ENCODE measurements at places on chromosomes 6 and 20. TPM values are rescaled to one million over a fixed set of nuclear protein-coding genes. Genes with fewer than 3 reads are reported as not detected.

GRCh38 chr6:167793421-167793820 is 33.3 kb upstream of the AFDN start:
- no peak for DNase-seq

DNA sequence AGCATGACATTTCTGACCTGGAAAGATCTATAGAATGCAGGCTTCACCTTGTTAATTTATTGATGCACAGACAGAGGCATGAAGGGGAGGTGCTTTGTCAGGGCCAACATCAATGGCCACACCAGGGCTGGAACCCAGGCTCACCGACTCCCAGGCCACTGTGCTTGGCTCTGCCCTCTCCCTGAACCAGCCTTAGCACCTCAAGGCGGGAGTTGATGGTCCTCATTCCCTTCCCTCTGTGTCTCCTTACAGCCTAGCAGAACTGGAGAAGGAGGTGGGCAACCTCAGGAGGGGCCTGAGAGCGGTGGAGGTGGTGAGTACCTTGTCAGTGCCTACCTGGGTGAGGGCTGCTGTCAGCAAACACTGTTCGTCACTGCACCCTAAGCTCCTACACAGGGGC is 35.6 kb downstream of the MOCS1 start:
- no peak for DNase-seq

The TGM2 gene
- 650 TPM for total RNA-seq

DNA sequence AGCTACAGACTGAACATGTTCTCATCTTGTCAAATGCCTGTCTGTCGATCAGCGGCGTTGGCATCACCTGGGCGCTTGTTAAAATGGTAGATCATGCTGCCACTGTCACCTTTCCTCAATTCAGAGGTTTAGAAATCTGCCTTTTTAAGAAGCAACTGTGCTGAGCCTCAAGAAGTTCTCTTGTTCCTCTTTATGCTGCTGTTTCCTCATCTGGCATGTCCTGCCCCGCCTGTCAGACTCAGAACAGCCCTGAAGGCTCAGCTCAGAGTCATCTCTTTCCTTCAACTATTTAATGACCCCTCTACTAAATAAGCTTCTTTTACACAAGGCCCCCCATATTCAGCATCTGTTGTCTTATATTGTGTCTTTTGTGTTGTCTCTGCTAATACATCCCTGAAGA is 368.2 kb downstream of the EPM2A start:
- no peak for DNase-seq

The SGK2 gene
- total RNA-seq, result not detected

The EBF4 gene
- 0.10 TPM for total RNA-seq

The IL20RA gene
- total RNA-seq, result not detected

The SH3BGRL2 gene
- 0.59 TPM for total RNA-seq

- DNase-seq, result peak; percentile 29
Observed at GRCh38 chr20:7908905-7909304, 31.4 kb downstream of the HAO1 start.

DNA sequence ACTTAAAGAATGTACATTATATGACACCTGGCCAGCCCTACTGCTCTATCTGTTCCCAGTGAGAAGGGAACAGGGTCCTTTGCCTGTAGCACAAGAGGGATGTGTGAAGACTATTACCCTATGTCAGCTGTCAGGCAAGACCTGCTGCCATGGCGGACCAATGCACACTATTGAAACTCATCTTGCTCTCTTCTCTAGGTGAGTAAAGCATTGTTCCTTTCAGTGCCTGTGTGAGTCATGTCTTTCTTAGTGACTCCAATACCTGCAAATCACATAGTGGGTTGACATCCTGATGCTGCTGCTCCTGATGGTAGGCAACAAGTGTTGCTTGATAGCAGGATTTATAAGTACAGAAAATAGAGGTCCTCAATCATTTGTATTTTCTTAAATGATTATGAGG is 48.8 kb upstream of the SYNCRIP start:
- DNase-seq, result no peak

The LIN28B gene
- total RNA-seq, result 0.29 TPM

GRCh38 chr6:34182751-34183531 is 37.1 kb upstream of the GRM4 start:
- DNase-seq, result peak; percentile 26

GRCh38 chr6:129546702-129547101 is 163.3 kb downstream of the ARHGAP18 start:
- no peak for DNase-seq

DNA sequence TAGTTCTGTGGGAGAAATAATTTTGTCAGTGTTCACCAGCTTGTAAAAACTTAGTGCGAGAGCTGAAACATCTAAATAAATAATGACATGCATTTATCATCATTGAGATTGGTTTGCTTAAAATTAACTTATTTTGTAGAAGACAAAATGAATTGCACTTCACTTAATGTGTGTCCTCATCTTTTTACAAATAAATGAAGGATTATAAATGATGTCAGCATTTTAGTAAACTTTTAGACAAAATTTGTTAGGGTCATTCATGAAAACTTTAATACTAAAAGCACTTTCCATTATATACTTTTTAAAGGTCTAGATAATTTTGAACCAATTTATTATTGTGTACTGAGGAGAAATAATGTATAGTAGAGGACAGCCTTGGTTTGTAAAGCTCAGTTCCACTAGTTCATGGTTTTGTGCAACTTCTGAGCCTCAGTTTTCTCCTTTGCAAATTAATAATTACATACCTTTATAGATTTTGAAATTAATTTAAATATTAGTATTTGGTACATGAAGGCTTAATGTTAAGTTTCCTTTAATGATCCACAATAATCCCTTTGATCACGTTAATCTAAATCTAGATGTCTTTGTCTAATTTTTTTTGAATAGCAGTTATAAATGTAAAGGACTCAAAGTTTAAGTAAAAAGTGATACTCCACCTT is 9.2 kb downstream of the LOC128125822 start:
- DNase-seq, result no peak

The CLDN20 gene
- not detected for total RNA-seq

DNA sequence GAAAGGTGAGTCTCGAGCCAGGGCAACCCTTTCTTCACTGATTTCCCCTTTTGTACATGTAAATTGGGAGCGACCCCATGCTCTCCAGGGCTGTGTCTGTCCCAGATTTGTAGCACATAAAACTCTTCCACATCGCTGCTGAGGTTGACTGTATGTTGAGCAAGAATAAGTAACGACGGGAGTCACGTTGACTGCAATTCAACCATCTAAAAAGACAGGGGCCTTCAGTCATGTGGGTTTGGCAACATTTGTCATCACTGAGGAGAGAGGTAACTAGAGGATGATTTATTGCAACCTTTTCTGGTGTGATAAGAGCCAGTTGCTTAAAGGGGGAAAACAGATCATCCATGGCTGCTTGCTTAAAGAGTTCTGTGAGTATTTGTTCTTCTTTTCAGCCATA is 159.4 kb upstream of the SULF2 start:
- DNase-seq, result no peak

The PNISR gene
- total RNA-seq, result 65.1 TPM

DNA sequence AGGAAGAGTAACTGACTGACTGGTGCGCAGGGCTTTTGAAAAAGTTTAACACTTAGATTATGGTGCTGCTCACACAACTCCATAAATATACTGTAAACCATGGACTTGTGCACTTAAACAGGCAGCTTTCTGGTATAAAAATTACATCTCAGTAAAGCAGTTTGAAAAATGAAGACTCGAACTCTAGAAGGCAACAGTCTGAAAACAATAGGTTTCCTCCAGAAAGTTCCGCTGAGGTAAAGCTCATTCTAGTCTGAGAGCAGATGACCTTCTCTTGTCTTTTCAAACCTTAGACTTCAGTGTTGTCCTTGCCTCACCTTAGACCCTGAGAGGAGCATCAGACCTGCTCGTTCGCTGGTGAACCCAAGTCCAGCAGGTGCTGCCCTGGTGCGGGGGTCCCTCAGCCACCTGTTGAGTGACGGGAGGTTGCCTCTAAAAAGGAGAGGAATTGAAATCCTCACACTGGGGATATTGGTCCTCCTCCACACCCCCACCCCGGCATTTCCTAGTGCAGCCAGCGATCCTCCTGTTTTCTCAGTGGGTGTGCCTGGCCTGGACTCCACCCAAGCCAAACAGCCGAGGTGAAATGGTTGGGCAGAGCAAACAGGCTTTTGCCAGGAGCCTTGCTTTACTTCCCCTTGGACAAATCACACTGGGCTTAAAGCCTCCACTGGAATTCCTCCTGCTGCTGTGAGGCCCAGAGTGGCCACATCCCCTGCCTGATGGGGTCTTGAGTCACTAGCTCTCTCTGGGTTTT is 14.7 kb upstream of the PYGB start:
- DNase-seq, result peak; percentile 75

- no peak for DNase-seq
Observed at GRCh38 chr6:16719488-16719887, 41.8 kb downstream of the ATXN1 start.

- no peak for DNase-seq
Observed at GRCh38 chr20:42359617-42360016, 741.4 kb upstream of the CHD6 start.

The GJA10 gene
- not detected for total RNA-seq

The RAET1L gene
- total RNA-seq, result not detected

GRCh38 chr20:46802722-46803121 is 91.9 kb upstream of the EYA2 start:
- DNase-seq, result no peak

- DNase-seq, result peak; percentile 74
Observed at GRCh38 chr6:33620856-33621710, at the start of gene ITPR3. ITPR3 (plus strand) TSS chr6:33621322; CDS start chr6:33621603, 281 bp downstream.

DNA sequence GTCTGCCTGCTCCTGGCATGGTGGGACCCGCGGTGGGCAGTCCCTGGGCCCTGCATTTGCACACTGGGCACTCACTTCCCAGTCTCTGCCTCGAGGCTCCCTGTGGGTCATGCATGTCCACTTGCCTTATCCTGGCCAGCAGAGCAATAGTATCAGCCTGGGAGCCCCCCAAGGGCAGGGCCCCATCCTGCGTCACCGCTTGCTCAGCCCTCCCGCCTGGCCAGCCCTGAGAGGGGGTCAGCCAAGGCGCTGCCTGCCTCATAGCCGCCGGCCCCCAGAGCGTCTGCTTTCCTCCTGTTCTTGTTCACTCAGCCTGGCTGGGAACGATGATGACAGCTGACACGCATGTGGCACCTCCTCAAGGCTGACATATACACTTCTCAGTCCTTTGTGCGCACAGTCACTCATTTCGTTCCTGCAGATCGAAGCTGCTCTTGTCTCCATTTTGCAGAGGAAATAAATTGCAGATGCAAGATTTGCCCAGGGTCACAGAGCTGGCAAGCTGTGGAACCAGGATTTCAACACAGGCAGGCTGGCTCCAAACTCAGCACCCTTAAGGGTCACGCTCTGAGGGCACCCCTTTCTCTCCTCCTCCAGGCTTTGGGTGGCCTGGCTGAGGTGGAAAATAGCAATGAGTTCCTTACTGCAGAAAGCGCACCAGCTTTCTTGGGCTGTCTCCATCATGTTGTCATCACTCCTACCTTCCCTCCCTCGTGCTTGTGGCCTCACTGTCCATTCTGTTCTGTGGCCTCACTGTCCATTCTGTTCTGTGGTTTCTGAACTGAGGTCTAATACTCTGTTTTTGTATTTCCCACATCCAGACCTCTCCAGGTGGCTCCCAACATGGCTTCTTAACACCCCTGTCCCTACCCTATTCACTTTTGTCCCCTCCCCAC is 17.2 kb downstream of the KCNK17 start:
- peak; percentile 83 for DNase-seq

DNA sequence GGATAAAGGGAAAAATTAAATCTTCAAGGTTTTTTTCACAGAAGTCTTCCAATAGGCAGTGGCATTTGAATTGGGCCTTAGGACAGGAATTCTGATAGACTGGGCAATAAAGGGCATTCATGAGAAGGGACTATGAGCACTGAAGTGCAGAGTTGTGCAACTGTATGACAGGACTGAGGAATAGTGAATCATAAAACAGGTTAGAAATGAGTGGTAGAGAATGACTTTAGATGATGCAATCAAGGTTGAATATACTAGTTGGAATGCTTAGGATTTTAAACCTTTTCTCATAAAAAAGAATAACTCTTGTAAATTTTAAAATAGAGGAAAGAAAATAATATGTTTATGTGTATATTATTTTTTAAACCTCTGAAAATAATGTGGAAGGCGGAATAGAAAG is 944.7 kb downstream of the PHF3 start:
- DNase-seq, result no peak

DNA sequence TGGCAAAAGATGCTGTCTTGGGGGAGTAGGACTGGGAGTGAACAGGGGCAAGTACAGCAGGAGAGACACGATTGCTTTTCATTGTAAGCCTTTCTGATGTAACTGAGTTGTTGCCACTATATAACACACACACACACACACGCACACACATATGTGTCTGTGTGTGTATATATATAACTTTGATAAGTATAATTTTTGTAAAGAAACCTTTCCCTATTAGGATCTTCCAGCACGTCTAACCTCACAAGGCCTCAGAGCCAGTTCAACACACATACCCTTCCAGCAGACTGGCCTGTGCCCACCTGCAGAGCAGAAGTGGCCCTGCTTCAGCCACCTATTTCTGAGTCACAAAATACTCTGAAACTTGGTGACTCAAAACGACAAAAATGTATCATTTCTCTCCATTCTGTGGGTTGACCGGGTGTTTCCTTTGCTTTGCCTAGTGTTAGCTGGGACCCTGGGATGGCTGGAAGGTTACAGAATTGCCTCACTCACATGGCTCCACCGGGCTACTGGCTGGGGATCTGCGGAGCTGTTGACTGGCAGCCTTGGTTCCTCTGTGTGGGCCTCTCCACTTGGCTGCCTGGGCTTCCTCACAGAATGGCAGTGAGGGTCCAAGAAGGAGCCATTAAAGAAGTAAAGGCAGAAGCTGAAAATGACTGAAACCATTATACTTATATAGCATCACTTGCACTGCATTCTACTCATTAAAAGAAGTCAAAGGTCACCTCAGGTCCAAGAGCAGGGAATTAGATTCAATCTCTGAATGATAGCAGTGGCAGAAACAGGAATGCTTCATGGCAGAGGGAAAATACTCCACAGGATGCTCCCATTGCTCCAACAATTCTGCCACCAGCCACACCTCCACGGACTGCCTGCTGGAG is 126.4 kb downstream of the BANF2 start:
- DNase-seq, result peak; percentile 27

DNA sequence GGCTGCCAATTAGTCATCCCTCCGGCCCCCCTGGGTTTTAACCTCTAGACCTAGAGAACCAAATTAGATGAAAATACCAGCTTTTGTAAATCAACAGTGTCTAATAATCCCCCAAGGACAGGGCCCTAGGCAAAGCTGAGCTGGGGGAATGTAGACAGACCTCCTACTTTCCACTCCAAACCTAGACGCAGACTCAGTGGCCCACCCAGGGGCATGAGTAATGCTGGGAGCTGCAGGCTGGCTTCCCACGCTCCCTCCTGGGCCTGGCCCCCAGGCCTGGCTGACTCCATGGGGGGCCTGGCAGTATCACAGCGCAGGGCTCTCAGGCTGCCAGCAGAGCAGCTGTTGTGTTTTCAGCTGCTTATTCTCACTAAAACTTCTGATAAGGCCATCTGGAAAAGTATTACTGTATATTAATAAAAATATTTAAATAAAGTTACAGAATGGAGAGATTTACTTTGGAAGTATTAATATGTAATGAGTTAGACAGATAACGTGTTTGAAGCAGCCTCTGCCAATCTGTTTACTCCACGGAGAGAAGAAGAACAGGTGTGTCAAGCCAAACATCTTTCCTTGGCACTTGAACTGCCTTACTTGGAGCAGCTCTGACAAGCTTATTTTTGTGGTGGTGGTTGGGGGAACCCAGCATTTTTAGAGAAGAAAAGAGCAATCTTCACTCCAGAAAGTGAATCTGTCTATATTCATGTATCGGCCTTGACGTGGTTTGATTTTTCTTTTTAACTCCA is 144.0 kb upstream of the AGPAT4 start:
- peak; percentile 96 for DNase-seq

The FBXO5 gene
- total RNA-seq, result 102 TPM

GRCh38 chr6:5191722-5192121 is 69.0 kb downstream of the LYRM4 start:
- DNase-seq, result no peak

The ERVFRD-1 gene
- not detected for total RNA-seq
